Activated T-cell treated with anti-CD3 and anti-CD28 coated beads, Interleukin-2, amount 50 U/mL, for 24 hours (primary cell): ENCODE measurements at places on chromosomes 13 and 19.

DNA sequence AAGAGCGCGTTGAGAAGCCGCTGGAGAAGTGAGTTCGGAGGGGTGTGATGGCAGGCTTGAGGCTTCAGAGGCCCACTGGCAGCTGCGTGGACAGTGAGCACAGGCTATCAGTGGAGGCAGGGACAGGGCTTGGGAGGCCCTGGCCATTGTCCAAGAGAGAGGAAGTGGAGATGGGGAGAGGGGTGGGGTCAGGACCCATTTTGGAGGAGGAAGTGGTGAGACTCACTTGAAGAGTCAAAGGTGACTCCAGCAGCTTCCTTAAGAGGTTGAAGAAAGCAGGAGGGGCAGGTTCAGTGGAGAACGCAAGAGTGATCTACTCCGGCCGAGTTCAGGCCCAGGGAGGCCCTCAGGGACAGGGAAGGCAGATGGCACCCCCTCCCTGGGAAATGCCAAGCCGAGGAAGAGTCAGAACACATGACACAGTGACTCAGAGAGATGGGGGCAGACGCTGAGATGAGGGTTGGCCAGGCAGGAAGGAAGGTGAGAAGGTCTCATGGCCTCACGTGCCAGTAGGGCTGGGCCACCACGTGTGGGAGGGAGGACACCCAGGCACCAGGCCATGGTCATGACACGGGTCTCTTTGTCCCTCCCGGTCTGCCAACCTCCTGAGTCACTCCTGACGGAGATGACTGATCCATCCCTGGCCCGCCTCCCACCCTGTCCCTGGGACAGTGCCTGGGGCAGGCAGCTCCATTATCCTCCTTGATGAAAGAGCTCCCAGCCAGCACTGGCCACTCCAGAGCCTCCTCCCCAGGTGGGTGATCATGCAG lies 10.1 kb upstream of the CD22 start:
- DNase-seq: no peak

GRCh38 chr19:15371786-15372380 lies 7.7 kb downstream of the AKAP8 start:
- no peak for DNase-seq

DNA sequence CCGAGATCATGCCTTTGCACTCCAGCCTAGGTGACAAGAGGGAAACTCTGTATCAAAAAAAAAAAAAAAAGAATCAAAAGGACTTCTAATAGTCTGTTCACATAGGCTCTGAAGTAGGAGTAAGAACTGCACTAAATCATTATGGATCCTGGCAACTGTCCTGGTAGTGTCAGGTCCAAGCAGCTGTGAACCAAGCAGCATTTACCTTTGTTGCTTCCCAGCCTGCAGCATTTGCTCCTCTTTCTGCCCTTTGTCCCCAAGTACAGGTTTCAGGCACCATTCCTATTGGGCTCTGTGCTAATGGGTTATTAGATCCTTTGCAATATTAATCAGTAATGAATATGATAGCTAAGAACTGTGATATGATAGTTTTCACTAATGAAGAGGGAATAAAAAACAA lies 77.4 kb upstream of the NBEA start:
- DNase-seq: no peak

DNA sequence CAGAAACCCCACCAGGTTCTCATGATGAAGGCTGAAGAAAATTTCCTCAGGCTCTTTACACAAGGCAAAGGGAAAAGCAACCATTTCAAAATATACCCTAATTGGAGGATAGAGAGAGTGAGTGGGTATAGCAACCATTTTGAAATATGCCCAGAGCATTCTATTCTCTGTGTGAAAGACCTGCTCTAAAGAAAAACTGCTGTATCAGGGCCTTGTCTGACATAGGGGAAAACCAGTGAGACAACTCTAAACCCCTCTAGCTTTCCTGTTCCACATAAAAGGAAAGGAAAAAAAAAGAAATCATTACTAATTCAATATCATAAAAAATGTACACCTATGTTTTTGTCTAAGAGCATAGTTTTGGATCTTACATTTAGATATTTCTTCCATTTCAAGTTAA lies 42.3 kb downstream of the TPTE2 start:
- DNase-seq: no peak

GRCh38 chr13:48580185-48580803 lies 47.4 kb upstream of the RCBTB2 start:
- DNase-seq: peak; percentile 69

DNA sequence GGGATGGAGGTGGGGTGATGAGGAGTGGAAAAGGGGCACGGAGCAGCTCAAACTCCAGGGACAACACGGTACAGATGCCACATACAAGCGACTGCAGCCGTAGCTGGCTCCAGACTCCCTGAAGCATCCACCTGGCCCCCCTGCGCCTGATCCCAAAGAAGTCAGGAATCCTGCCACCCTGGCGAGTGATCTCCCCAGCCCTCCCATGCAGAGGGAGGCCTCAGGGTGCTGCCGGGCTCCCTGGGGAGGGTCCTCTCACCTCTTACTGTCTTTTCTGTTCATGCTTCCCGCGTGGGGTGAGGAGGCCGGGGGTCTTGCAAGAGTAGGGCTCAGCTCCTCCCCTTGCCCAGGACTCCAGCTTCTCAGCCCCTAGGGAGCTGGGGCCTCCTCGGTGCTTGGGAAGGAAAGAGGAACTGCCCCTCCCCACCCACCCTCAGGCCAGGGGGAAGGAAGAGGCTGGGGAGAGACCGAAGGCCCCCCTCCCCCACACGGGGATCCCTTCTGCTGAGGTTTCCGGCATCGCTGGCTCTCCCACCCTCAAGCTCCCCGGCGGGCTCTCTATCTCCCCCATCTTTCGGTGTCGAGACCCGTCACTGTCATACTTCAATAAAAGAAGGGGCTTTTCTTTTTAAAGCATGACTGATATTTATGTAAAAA lies at the start of gene RASGRP4:
RASGRP4 (minus strand) TSS at position 410 of the 657 bp plus-strand sequence; CDS start at position 282, 128 bp downstream.
- DNase-seq: peak; percentile 63

DNA sequence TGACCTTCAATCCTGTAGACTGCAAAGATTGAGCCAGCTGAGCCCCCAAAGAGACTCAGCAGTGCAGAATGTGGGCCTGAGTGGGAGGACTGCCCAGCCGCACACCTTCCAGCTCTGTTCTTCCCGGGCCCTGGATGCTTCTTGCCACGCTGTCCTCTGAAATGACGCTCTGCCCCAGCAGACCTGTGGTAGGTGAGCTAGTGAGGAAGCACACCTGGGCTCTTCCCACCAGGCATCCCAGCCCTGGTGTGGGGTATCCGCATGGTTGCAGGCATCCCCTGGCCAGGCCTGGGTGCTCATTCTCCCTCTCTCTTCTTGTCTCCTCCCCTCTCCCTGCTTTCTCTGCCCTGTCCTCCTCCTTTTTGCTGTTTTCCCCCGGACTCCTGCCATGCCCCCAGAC lies 9.8 kb upstream of the MZF1 start:
- DNase-seq: no peak

DNA sequence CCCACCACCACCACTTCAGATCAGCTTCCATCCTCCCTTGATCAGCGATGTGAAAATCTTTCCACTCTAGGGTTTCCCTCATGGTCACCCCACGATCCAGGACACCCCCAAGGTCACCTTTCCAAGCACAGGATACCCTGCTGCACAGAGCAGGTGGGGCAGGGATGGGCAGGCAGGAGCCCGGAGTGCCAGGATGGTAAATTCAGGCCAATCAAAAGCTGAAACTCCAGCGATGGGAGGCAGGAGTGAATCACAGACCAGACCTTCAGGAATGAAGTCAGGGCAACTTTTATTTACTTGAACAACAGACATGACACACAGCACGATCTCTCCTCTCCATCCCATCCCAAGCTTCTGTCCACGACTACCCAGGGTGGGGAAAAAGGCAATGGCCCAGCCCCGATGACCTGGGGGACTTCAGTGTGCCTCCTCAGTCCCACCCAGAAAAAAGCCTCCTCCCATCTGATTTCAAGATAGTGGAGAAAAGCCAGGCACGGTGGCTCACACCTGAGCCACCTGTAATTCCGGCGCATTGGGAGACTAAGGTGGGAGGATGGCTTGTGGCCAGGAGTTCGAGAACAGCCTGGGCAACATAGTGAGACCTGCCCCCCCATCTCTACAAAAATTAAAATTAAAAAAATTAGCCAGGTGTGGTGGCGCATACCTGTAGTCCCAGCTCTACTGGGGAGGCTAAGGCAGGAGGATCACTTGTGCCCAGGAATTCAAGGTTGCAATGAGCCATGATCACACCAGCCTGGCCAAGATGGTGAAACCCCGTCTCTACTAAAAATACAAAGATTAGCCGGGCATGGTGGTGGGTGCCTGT lies 39.2 kb downstream of the ZSWIM4 start:
- DNase-seq: peak; percentile 42

- DNase-seq: peak; percentile 91
These were observed 2.4 kb downstream of the GDF15 start for GRCh38 chr19:18388100-18388959.

DNA sequence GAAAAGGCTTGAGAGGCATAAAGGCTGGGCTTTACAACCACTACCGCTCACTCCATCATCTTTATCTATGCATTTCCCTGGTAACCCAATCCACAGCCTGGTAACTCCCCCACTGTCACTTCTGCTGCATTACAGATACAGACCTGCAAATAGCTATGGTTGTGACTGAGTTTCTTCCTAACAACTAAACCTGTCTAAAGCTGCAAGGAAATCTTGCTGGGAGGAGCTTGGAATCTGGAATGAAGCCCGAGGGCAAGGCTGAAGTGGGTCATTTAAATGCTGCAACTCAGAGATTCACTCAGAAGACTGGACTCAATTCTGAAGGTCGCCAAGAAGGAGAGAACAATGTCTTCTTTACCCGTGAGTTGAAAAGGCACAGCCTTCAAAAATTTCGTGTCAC lies at the start of gene LGALS13:
LGALS13 (plus strand) TSS at position 301 of the 400 bp plus-strand sequence; CDS start at position 346, 45 bp downstream.
- DNase-seq: no peak
